ENCODE measurements at places on chromosomes 7 and 10.

DNA sequence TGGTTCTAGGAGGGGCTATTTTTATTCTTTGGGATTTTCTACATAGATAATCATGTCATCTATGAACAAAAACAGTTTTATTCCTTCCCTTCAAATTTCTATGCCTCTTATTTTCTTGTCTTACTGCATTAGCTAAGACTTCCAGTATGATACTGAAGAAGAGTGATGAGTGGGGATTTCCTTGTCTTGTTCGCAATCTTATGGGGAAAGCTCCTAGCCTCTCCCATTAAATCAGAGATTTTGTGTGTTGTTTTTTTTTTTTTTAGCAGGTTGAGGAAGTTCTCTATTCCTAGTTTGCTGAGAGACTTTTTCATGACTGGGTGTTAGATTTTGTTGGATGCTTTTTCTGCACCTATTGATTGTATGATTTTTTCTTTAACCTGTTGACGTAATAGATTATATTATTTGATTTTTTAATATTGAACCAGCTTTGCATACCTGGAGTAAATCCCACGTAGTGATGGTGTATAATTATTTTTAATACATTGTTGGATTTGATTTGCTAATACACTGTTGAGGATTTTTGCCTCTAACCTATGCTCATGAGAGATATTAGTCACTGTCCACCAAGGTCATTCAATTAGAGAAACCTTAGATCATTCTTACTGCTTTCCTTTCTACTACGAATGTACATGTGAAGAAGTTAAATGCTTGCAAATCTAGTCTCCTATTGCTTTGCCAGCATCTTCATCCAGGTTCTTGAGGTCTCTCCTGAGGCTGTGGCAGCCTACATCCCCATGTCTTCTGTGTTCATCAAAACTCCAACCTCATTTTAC lies 6.5 kb downstream of the ATP5F1C start:
- no peak for DNase-seq

GRCh38 chr10:114305521-114305925 lies 66.5 kb downstream of the VWA2 start:
- no peak for DNase-seq

GRCh38 chr7:85102813-85103350 lies 84.0 kb downstream of the SEMA3D start:
- DNase-seq = no peak

- no peak for DNase-seq
Measured at GRCh38 chr10:80292607-80293239, 3.3 kb upstream of the MAT1A start.

- no peak for DNase-seq
Measured at GRCh38 chr7:34330308-34330707, 327.7 kb upstream of the NPSR1 start.

Data from pancreas (tissue), 10 donors.